ENCODE measurements at places on chromosomes 16 and 17.
A peak's percentile ranks its signal among the peaks of the same experiment; 100 is the strongest.

DNA sequence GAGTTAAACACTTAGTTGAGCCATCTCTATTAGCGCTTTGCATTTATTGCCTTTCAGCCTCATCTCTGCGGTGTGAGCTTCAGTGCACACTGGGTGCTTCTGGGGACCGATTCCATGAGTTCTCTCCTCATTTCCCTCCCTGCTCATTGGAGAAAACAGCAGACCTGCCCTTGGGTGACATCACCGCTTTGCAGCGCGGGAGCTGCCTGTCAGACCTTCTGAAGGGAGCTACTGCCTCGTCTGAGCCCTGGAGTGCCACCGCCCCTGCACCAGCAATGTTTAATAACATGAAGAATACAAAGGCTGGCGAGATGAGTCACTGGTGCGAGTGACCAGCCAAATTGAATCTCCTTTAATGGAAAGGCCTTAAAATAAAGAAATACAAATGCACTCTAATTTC is 30.2 kb upstream of the CPPED1 start:
- DNase-seq: no peak

DNA sequence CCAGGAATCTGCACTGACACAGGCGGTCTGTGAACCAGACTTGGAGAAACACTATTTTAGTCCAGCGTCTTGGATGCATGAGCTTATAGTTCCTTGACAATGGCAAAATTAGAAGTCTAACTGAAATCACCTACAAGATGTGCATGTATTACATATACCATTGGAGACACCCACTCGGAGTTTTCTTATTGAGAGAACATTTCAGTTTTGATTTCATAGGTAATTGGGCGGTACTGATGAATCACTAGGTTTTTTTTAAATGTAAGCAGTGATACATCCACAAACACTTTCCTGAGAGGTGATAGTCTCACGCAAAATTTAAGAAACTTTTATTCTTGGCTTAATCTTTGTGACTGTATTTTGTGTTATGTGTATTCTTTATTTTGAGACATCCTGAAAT is 69.8 kb downstream of the PRKCA start:
- DNase-seq: no peak

DNA sequence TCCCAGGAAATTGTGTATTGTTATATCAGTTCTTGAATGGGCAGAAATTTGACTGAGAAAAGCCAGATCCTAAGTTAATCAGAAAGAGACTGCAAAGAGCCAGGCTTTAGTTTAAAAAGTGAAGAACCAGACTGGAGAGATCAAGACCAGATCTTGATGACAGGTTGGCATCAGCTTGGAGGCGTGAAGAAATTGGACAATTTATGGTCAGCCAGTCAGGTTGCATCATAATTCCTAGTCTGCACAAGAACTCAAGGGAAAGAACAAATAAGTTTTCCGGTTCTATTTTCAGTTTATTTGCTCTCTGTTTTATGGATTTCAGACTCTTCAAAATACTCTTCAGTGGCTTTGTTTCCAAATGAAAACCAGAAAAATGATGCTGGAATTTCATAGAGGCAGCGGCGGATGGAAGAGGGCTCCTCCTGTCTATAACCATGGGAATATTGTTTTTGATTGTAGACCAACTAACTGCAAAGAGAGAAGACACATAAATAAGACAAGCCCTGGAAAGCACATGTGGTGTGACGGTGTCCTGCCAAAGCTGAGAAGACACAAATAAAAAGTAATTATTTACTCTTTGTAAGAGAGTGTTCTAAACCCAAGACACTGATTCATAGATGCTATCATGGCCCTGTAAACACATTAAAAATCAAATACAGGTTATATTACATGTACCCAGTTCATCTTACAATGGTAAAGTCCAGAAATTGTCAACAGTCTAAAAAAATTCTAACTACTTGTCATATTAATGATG is 91.7 kb downstream of the PCTP start:
- no peak for DNase-seq

- no peak for DNase-seq
Measured at GRCh38 chr17:80755650-80756405, 211.2 kb downstream of the RPTOR start.

GRCh38 chr17:6815775-6816174 is 15.8 kb downstream of the TEKT1 start:
- no peak for DNase-seq

DNA sequence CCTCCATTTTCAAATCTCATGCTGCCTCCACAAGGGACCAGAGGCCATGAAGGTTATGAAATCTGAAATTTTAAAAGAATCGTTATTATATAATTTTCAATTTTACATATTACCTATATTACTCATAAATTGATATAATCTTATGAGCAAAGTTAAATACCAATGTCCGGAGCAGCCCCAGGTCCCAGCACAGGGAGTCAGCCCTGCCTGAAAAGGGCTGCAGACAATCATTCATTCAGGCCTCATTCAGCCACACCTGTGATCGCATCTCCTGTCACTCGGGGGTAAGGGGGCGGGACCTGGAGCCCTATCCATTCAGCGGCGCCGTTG is 172.5 kb downstream of the AHSP start:
- DNase-seq: no peak

DNA sequence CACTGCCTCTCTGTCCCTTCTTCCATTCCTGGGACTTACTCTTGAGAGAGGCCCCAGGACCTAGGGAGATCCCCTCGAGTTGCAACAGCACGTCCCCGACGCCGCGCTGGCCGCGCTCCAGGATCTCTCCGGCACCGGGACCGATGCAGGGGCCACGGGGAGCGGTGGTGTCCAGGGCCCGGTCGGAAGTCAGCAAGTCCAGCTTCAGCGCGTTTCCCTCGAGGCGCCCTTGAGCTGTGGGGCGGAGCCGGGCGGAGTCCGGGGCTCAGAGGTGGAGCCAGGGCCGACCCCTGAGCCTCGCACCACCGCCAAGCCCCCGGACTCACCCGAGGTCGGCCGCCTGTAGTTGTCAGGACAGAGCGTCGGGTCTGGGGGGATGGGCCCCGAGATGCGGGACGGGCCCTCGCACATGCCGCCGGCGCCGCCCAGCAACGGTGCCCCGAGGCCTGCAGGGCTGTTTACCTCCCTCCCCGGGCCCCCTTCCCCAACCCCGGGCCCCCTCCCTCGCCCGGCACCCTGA is 458 bp downstream of the ENKD1 start:
- no peak for DNase-seq

DNA sequence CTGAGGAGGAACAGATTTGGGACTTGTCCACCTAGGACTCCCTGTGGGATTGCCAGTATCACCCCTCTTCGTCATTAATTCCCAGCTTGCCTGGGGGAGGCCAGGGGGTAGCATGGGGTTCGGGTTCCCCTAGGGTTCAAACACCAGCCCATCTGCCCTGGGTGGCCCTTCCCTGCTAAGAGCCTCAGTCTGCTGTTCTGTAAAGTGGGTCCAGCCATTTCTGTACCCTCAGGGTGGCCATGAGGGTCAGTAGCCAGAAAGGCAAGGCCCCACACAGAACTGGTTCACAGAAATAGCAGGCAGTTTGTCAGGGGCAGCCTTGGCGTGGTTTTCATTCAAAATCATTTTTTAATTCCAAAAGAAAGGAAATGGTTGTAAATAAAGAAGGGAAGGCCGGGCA is 62.9 kb downstream of the RAI1 start:
- DNase-seq: no peak

DNA sequence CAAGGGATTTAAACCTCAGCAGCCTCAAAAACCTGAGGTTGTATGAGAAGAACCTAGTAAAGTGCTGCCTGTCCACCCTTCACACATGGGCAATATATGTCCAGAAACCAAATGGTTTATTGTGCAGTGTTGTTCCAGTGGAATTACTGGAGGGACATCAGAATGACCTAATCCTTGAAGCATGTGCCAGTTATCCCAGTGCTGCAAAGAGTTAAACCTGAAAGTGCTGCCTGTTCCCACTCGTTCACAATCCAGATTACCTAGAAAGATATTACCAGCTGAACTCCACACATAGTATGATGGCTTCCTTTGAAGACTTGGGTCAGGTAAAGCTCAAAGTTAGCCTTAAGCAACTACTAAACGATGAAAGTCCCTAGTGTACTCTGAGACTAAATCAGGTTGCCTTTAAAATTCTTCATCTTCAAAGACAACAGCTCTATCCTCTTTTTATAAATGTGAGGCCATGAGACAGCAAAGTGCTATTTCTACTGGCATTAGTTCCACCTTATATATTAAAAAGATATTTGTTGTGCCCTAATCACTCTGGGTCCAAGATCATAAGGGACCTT is 133.1 kb downstream of the SNX11 start:
- DNase-seq: no peak

- no peak for DNase-seq
Measured at GRCh38 chr16:82136956-82137821, 32.8 kb downstream of the MPHOSPH6 start.

DNA sequence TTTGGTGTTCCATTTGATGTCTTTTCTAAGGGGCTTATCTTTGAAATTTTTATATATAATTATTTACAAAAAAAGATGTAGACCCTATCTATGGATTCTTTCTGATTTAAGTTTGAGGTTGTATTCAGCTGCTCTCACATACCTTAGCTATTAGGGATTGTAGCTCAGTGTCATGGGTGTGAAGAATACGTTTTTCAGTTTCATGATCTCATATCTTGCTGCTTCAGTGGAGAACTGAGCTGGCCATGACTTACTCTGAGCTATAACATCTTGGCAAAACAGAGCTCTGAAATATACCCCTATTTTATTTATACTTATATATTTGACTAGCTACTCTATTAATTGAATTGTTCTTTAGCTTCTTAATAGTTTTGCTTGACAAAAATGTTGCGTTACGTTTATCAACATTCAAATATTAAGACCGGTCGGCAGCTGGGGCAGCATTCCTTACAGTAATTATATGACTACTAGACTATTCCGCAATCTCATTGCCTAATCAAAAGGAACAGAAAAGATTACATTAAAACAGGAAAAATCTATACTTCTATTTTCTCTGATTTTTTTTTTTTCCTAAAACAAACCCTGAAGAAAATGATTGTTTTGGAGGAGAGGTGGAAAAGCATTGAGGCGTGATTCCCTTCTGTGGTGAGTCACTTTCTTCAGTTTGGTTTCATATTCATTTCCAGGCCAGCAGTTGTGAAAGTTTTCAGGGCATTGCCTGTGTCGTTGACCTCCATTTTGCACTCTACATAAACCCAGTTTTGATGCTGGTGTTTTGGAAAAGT is 24.1 kb upstream of the KRT24 start:
- DNase-seq: peak; percentile 12

DNA sequence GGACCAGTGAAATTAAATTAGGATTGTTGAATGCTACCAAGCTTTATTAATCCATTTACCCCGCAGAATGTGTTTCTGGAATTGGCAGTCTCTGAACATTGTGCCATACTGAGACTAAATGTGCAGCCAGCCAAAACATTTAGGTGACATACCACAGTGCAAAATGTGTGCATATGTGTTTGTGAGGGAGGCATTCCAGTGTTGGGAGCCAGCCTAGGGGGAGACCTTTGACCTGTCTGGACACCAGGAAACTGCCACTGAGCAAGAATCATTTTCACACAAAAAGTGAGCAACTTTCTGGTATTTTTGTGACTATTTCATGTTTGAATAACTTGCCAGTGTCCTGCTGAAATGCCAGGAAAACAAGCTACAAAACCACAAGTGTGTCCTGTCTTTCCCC is 64.7 kb upstream of the SLC12A3 start:
- no peak for DNase-seq

DNA sequence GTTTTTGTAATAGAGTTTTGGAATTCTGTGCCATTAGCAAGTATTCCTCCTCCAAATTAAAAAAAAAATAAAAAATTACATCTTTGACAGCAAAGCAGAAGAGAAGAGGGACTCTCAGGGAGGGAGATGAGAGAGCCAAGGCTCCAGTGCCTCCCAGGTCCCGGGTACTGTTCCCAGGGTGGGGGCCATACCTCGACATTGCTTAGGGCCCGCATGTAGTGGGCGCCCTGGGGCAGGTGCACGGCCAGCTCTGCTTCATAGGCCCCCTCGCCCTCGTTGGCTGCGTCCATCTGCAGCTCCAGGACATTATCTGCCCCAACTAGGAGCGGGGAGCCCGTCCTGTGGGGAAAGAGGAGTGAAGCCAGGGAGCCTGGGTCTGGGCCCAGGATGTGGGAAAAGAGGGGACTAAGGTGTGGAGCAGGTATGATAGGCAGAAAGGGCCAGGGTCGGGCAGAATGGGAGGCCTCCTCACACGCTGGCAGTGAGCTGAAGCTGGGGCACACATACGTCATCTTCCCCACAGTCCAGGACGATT is 11.2 kb downstream of the ITGA2B start:
- no peak for DNase-seq

- no peak for DNase-seq
Measured at GRCh38 chr17:50424246-50424995, 1.6 kb upstream of the ACSF2 start.

DNA sequence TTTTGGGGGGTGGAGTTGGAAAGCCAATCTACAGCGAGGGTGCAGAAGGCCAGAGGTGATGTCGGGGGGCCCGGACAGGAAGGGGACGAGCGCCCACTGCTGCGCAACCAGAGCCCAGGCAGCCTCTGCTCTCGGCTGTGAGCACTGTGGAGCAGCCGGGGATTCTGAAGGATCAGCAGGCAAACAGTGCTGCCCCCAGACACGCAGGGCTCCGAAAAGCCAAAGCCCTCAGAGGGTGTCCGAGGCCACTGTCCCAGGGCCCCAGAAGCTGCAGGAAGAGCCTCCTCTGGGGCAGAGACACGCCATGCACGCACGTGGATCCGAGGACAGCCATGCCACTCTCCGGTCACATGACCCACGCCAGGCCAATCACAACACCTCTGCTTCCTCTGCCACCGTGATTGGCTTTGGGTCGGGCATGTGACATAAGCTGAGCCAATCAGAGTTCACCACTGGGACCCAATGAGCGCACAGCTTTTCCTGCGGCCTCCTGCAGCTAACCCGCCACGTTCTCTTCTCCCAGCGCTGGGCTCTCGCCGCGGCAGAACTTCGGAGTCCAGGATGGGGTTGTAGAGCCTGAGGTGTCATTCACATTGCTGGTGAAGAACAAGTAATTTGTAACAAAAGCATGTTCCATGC is 40.7 kb downstream of the ACTG1 start:
- DNase-seq: peak; percentile 75

DNA sequence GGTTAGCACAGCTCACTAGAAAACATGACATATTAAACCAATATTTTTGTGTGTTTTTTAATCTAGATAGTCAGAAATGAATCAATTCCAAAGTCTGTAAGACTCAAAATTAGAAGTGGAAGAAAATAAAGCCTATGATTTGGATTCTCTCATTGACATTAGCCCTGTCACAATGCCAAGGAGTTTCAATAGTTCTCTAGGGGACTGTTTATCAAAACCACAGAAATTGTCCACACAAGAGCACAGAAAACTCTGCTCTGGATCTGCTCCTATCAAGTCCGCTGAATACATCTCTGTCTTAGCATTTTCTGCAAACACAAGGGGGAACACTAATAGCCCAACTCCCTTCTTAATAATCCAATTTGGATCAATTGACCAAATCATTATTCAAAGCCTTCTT is 152.0 kb downstream of the HS3ST3B1 start:
- DNase-seq: no peak

All from left kidney (tissue), 8 donors.